IPS DF 6.9 (cell line): ENCODE measurements at places on chromosomes 1 and 21.

DNA sequence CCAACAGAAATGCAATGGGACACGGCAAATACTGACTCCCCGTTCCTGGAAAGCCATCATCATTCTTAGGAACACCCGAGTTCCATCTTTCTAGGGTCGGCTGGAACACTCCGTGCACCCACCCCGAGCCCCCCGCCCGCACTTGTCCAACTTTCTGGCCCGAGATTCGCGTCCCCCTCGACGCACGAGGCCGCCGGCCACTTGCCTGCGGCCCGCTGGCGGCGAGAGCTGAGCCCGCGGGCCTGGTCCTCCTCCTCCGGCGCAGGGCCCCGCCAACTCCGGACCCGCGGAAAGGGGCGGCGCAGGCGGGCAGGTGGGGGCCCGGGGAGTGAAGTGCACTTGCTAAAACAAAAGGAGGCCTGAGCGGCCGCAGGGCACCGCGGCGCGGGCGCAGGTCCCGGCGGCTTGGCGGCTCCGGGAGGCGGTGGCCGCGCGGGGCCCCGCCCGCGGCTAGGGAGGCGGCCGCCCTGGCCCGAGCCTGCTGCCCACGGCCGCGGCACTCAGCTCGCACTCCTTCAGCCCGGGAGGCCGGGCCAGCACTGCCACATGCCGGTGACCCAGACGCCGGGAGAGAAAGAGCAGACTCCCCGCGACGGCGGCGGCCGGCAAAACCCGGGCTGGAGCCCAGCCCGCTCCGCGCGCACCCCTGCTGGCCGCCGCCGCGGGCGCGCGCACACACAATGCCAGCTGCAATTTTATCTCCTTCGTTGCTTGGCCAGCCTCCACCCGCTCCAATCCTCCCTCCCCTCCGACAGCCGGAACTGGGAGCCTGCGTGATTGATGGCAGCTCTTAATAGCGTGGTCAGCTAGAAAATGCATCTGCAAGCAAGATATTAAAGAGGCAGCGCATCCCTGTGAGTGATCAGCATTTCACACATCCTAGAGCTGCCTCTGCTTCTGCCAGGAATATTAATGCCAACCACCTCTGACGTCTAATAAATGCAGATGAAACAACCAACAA, 114.3 kb downstream of the RERE start:
- peak; percentile 72 for DNase-seq

DNA sequence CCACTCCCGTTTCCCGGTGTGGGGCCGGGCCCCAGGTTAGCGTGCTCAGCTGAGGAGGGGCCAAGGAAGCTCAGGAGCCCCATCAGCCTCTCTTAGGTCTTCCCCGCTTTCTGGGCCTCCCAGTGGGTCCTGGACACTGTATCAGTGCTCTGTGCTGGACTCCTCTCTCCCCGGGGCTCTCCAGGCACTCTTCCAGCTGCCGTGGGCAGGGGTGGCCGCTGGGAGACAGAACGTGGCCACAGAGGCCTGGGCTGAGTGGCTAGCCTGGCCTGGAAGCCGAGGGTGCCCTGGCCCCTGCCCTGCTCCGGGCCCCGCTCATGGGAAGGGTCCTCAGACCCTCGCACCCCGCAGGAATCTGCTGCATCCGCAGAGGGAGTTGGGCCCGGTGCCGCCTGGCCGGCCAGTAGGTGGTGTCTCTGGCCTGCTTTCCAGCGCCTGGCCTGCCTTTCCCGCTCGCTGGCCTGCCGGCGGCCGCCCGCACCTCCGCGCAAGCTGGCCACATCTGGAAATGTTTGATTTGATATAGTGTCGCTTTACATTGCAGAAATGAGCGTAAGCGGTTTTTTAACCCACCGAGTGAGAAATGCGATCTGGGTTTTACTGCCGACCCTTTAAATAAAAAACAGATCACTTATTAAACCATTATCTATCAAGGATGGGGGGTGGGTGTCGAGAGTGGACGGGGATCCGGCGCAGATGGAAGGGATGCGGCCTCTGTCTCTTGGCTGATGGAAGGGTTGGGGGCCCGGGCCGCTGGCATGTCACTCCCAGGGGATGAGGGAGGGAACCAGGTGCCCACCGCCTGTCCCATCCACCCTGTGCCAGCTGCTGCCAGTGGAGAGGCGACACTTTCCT, 74.4 kb upstream of the TTC34 start:
- no peak for DNase-seq

DNA sequence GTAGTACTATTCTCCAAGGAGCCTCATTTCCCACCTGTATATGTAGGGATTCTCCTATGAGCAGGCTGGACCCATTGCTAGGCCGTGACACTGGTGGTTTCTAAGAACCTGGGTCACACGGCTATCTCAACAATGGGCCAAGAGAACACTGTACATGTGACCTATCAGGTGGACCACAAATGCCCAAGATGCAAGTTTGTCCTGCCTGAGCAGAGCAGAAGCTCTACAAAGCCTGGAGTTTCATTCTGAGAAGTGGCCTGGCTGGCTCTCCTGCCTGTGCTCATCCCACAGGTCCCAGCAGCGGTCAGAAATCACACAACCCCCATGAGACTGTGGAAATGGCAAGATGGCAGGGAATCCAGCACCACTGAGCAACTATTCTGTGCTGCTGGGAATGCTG, 17.2 kb downstream of the THEMIS2 start:
- no peak for DNase-seq

DNA sequence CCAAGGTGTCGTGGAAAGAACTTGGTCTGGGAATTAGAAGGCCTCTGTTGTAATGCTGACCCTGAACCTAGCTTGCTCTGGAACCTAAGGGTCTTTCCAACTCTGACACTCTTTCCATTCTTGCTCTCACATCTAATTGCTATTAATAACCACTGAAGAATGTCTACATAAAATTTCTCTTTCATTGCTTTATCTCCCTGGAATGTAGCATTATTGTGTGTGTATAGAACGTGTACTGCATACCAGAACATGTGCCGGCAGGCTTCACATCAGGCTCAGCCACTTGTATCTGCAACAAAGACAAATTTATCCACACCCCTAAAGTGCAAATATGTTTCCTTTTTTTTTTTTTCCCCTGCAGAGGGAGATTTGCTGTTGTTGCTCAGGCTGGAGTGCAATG, 13.9 kb upstream of the LAX1 start:
- no peak for DNase-seq

GRCh38 chr1:77126307-77126706, 92.9 kb downstream of the PIGK start:
- peak; percentile 31 for DNase-seq

GRCh38 chr21:27321791-27322190, 354.9 kb upstream of the ADAMTS5 start:
- DNase-seq: no peak

- DNase-seq: peak; percentile 71
These were observed 25.3 kb upstream of the OVAAL start for GRCh38 chr1:180533266-180533987.

DNA sequence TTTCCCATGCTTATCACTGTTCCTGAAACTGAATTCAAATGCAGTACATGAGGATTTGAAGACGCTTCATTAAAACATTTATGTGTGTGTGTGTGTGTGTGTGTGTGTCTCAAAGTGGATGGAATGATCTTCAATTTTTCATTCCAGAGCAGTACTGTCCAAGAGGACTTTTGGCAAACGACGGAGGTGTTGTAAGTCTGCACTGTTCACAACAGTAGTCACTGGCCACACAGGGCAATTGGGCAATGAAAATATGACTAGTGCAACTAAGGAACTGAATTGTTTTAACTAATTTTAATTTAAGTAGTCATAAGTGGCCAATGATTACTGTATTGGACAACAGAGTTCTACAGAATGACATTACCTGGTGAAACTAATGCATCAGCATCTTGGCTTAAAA, 5.0 kb downstream of the TAF5L start:
- DNase-seq: no peak

GRCh38 chr1:58358346-58358745, 188.2 kb downstream of the OMA1 start:
- DNase-seq: no peak

GRCh38 chr1:159429074-159429861, 2.7 kb upstream of the OR10J4 start:
- no peak for DNase-seq

GRCh38 chr1:62271948-62272728, 47.1 kb downstream of the KANK4 start:
- no peak for DNase-seq

- no peak for DNase-seq
These were observed 57.2 kb upstream of the LRRC8D start for GRCh38 chr1:89763649-89763986.

GRCh38 chr21:38489729-38490128, 8.5 kb downstream of the ERG start:
- DNase-seq: no peak

DNA sequence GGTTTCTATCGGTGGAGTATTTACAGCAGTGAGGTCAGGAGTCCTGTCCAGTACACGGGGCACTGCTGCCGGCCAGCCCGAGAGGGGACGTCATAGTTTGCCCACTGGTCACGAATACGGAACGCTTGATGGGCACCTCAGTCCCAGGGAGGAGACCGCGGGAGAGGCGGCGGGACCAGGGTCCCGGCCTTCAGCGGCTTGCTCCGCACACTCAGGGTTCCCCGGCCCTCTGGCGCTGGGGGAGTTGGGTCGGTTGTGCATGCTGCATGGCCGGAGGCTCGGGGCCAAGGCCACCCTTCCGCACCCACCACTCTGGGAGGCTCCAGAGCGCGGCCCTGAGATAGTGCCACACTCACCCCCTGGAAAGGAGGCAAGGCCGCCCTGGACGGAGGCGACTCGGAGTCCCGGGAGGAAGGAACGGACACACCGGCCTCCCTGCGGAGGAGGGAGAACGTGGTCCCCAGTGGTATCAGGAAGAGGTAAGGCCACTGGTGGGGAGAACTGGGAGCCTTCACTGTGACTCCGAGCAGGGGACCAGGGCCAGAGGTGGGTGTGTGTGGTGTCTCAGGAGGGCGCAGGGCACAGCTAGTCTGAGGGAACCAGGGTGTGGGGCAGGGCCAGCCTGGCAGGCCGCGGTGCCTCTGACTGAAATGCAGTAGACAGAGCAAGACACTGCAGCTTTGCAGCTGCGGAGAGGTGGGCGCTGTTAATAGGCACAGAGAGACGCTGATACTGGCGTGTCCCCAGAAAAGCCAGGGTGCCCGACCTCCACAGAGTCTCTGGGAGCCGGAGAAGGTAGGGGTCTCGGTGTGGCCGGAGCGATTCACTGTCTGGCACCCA, 28.6 kb upstream of the PRSS38 start:
- DNase-seq: no peak

- no peak for DNase-seq
These were observed at the start of gene CHIA for GRCh38 chr1:111290630-111291029. CHIA (plus strand) TSS chr1:111290851; CDS start chr1:111310468, 19,617 bp downstream.

GRCh38 chr1:205224736-205225135, 3.0 kb upstream of the TMCC2 start:
- no peak for DNase-seq

GRCh38 chr1:91736715-91737615, 149.0 kb downstream of the TGFBR3 start:
- DNase-seq: no peak

GRCh38 chr21:38651570-38651969, 153.3 kb upstream of the ERG start:
- DNase-seq: no peak

DNA sequence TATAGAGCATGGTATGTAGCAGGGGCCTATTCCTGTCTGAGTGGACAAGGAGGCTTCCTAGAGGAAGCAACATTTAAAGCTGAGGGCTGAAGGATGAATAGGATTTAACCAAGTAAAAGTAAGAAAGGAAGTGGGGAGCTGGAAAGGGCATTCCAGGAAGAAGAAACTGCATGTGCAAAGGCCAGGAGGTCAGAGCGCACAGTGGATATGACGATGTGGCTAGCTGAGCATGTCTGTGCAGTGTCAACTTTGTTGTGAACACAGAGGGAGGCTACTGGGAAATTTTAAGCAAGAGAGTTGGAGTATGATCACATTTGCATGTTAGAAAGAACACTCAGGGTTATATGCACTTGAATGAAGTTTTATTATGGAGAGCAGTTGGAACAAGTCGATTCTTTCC, 28.6 kb upstream of the JUN start:
- DNase-seq: no peak
